SHP77 (cell line): ENCODE measurements at places on chromosomes 7 and 10.

DNA sequence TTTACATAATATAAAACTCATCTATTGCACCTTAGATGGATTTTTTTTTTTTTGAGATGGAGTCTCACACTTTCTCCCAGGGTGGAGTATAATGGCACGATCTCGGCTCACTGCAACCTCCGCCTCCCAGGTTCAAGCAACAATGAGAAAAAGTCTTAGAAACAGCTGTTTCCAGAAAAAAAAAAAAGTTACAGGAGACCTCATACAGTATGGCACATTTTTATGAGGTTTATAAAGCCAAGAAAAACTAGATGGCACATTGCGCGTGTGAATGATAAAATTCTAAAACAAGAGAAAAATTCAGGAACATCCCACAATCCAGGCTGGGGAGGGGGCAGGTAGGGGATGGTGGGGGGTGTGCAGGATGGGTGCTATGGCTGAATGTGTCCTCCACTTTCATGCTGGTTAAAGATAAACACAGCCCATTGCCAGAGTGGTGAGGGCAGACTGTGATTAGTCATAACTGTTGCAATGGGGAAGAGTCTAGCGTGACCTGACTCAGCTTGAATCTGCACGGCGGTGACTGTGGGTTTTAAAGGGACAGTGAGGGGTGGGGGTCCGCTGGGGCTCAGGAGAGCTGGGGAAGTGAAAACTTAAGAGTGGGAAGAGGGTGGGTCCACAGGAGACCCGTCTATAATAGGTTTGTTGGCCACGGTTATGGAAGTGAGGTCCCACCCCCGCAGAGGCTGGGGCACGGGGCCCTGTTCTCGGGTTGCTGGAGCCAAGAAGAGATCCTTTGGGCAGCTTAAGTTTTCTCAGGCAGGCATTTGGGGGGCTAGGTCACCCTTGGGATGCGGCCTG lies 11.9 kb upstream of the LRRC27 start:
- no peak for DNase-seq

- DNase-seq: no peak
These were observed 8.4 kb downstream of the PRF1 start for GRCh38 chr10:70594161-70594560.

DNA sequence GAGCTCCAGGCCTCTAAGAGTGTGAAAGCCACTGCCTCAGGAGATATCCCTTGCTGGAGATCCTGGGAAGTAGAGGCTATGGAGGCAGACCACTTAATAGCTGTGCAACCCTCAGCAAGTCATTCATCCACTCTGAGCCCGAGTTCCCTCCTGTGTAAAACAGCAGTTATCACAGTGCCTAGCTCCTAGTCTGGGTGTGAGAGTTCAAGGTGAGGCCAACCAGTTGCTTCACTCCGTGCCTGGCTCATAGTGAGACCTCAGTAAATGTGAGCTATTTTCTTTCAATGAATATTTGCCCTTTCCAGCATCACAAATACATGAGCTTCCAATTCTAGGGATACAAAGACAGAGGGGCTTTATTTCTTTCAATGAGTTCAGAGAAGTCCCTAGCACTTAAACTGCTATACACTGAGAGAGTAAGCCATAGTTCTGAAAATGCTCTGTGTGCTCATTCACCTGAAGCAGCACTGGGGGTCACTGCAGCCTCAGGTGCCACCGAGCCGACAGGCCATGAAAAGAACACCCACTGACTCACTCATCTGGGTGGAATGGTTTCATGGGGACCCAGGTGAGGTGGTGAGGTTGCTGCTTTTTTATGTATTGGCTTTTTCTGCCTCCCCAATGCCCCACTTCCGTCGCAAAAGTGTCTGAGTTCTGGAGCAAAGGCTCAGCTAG lies 259.8 kb downstream of the KCNMA1 start:
- no peak for DNase-seq

DNA sequence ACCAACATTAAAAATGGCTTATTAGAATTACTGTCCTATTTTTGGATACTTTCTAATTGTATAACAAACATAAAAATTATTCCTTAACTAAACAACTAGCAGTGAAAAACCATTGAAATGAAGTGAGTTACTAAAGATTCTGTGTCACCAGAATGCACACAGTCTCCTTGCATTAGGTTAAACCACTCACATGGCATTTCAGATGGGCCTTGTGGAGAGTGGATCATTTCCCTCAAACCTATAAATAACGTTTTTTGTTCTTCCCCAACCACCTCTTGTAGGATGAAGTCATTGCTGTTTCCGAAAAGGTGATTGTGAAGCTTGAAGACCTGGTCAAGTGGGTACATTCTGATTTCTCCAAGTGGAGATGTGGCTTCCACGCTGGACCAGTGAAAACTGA lies 38.4 kb downstream of the ARID5B start:
- DNase-seq: no peak

DNA sequence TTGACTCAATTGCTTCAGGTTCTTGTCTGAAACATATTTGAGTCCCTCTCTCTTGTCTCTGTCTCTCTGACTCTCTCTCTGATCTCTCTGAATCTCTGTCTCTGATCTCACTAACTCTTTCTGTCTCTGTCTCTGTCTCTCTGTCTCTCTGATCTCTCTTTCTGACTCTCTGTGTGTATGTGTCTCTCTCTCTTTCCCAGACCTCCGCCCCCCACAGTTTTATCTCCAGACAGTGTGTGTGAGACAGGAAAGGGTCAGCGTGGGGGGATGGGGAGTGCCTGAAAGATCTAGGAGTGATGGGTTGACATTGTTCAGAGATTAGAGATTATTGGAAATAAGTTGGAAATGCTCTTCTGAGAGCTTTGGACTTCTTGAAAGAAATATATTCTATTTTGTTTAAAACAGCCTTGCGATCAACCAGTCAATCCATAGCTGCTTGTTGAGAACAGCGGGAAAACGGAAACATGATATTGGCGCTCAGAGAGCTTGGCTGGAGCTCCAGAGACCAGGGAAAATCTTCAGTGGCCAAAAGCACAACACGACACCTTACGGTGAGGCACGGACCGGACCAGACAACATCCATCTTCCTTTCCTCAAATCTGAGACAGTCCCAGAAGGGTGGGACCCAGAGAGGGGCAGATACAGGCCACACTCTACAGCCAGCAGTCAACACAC lies 35.5 kb downstream of the CALML3 start:
- DNase-seq: no peak

DNA sequence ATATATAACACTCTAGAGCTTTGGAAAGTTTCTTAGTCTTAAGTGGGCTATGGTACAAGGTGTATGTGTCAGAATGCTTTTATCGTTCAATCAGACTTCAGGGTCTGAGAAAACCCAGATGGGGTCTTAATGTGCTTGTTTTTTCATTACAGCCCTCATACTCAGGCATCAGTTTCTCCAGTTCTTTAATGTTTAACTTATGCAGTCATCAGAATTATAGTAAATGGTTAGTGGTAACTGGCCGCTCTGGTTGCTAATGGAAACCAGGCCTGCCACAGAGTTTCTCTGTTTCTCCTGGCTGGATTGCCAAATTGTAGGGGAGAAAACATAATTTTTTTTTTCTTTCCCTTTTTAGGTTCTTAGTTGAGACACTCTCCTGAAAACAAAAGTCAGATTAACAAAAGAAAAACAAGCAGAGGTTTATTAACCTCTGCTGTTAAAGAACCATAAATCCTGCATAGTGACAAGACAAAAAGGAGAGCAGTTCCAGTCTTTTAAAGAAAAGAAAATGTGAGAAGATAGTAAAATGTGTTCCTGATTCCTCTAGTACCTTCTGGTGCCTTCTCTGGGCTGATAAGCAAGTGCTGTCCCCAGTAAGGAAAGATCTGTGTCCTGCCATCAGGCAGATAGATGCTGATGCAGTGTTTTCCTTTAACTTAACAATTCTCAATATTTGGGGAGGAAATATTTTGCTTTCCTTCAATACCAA lies 21.5 kb upstream of the GHITM start:
- DNase-seq: no peak
